Cerebellar nuclear complex (tissue), 1 donor: ENCODE measurements at places on chromosomes 7 and 10.

GRCh38 chr7:30548845-30549244 is 44.2 kb upstream of the GGCT start:
- peak; percentile 81 for DNase-seq

DNA sequence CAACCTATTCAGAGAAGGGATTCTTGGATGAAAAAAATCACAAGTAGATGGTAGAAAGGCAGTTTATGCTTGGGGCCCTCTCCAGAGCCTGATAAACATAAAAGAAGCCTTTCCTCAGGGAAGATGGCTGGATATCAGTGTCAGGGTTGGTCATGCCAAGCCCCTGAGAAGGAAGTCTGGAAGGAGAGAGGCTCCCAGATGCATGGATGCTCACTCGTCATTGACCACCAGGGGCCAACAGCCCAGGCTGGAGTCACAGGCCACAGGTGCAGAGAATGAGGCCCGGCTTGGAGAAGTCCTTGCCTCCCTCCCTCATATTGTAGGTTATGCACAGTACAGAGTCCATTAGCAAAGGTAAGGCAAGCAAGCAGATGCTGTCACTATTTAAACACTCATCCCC is 506.7 kb downstream of the GRID1 start:
- no peak for DNase-seq

DNA sequence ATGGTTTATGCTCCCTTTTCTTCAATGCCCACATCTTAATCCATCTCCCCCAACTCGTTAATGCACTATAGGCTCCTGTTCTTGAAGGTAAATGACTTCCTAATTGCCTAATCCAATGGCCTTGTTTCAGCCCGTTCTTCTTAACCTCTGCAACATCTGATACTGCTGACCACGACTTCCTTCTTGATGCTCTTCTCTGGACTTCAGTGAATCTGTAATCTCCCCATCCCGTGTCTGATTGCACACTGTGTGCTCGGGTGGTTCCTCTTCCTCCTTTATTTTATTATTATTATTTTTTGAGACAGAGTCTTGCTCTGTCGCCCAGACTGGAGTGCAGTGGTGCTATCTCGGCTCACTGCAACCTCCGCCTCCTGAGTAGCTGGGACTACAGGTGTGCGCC is 58.9 kb downstream of the HIPK2 start:
- no peak for DNase-seq

- no peak for DNase-seq
These were observed 144.0 kb downstream of the RPS24 start for GRCh38 chr10:78177491-78178185.

GRCh38 chr7:6545398-6546126 is 5.7 kb downstream of the GRID2IP start:
- no peak for DNase-seq

DNA sequence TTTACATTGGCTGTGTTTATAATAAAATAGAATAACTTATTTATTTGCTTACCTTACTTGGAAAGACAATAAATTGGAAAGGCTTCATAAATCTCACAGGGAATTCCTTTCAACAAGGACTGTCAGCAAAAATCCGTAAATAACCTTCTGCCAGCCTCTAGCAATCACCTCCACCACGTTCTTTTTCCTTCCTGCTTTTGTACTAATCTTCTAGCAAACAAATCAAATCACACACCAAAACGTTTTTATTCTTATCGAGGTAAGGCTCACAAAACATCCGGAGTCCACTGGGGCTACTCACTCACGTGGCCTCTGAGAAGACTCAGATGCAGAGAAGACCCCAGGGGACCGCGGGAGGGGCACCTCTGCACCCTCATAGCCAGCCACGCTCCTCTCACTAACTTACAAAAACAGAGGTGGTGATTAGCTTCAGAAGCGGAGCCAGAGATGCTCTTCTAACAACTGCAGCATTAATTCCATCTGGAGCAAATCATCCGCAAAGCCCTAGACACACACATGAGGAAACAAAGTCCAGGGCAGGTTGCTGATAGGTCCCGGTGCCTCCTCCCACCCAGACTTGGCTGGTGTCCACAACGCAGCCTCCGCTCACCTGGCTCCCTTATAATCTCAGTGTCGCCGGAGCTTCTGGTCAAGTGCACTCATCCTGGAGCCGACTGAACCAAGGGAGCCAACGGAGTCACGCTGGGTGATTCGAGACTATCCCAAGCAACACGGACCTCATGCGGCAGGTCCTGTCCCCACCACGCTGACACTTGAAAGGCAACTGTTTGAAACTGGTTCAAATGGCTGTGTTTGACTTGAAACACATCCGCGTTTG is 22.5 kb downstream of the CTBP2 start:
- DNase-seq = no peak

DNA sequence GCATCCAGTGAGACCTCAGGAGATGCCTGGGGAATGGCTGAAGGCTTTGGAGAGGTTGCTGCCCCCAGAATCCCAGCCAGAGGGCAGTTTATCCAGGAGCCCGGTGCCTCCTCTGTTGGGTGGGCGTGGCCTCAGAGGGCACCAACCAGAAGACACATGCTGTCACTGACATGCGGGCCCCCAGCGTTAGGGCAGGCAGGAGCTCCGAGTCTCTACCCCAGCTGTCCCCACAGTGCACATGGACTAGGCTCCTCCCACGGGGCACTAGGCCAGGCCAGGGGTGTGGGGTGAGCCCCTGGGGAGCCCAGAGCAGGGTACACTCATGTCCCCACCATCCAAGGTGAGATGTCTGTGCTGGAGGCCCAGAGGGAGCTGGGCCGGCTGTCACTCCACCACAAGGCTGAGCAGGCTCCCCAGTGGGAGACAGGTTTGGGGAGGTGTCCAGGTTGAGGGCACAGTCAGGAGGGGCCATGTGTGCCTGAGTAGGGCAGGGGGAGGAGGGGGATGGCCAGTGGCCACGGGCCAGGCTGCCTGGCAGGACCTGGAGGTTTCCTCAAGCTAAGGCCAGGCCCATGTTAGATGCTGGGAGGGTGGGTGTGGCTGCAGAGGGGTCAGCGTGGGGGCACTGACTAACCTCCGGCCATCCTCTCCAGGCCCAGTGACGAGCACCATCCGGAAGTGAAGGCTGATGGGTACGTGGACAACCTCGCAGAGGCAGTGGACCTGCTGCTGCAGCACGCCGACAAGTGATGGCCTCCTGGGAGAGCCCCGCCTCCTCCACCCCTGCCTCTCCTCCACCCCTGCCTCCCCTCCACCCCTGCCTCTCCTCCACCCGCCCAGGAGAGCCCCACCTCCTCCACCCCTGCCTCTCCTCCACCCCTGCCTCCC is 131.3 kb downstream of the FAM53B start:
- DNase-seq = no peak

GRCh38 chr10:59243611-59244195 is 67.3 kb downstream of the PHYHIPL start:
- no peak for DNase-seq

DNA sequence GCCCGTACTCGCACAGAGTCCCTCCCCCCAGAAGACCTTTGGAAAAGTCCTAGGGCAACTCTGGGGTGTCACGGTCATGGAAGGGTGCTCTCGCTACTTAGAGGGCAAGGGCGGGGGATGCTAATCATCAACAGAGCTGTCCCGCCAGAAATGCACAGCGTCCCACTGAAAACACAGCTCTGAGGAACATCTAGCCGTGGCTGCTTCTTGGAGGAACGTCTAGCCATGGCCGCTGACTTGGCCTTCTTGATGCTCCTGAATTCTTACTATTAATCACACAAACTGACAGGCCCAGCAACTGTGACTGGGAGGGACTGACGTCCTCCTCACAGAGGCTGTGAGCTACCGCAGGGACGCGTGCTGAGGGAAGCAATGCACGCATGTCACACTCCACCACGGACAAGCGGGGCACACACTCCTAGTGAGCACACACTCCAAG is 1.7 kb downstream of the TUBGCP2 start:
- DNase-seq = no peak

DNA sequence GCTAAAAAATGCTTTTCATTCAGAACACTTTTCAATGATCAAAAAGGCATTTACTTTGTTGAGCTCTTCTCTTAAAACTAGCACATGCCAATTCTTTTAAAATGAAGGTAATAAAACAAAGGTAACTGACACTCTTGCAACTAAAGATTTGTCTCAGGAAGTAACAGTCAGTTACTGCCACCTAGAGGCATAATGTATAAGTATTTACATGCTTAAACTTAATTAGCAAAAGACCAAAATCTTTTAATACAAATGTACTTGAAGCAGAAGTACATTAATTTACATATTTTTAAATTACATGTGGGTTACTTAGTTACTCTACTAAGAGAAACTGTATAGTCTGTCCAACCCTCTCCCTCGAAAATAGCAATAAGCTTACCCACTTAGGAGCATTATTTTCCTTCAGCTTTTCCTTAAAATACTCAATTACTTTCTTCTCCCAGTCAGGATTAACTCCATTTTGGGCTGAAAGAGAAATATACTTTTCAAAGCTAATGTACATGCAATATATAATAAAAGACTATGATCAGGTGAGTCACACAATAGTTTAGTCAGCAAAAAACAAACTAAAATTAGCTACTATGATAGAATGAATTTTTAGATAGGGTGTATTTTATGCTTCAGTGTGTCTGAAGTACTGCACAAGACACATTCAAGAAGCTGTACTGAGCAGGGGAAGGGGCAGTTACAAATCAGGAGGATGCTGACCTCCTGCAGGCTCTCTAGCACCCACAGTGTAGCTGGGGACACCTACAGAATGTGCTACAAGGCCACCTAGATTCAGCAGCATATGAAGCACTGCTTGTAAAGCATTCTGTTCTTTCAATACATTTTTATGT is 13.0 kb downstream of the MCMBP start:
- DNase-seq = no peak

DNA sequence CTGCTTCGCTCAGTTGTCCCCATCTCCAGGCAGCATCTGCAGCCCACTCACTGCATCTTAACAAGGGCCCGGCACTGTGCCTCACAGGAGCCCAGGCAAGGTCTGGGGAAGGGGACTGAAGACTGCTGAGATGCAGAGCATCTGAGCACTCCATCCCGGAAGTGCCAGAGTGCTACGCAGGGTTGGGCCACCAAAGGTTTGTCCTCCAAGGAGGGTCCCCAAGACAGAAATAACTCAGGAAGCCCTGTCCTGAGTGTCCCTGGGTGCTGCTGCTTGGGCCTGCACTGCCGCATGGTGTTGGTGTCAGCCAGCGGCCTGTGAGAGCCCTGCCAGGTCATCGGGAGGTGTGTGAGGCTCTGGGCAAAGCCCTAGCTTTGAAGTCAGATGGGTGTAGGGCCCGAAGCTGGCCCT is 288.2 kb upstream of the ZMIZ1 start:
- no peak for DNase-seq

- no peak for DNase-seq
These were observed 80.9 kb upstream of the DYNC1I1 start for GRCh38 chr7:95691464-95691863.

DNA sequence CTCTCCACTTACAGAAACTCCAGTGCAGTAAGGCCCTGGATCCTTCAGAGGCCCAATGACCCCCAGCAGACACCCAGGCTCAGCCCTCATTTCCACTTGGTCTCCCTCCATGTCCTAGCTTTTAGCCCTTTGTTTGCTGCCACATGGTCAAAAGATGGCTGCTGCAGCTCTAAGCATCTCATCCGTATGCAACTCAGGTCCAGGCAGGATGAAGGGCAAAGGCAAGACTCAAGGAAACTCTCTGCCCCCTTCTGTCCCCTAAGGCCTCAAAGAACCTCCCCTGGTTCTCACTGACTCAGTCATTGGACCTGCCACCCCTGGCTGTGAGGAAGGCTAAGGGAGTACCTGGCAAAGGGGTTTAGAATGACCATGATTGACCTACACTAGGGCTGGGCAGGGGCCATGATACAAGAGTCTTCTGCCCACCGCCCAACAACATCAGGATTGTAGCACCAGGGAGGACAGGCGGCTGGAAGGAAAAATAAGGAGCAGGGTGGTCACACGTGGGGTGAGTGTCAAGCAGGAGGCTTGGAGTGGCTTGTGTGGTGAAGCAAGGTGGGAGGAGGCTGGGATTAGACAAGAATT is 303.8 kb upstream of the ZMIZ1 start:
- DNase-seq = no peak

DNA sequence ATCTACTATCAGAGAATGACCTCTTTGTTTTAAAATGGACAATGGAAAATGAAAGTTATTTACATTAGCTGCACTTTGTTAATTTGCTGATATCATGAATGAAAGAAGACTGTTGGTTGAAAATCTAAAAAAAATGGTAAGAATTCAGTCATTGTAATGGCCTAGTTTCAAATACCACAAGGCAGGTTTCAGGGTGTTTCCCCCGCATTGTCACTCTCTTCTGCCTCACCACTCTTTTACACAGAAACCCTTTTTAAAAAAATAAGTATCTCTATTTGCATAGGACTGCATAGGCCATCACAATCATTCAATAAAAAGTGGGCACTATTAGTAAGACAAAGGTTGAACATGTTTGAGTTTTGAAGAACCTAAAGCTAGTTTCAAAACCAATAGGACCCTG is 737.1 kb downstream of the INHBA start:
- DNase-seq = no peak

DNA sequence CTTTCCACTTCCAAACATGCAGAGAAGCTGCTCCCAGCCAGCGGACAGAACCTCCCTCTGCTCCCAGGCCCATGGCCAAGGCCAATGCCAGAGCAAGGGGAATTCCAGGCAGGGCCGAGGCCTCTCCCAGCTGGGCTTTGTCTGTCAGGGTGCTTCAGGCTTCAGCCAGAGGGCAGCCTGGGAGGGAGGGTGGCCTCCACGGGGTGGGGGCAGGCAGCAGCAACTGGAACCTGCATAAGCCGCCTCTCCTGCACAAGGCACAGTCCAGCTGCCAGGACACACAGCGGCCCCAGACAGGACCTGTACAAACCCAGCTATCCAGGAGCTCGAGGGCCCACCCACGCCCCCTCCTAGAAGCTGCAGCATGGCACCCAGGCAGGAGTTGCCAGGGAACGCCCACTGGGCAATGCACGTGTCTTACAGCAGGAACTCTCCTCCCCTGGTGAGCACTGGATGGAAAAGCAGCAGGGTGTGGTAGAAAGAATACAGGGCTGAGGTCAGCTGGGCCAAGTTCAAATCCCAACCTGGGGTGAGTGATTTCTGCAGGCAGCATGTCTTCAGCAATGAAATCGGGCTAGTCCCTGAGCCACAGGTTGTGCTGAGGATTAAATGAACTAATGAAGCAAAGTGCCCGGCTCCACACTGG is 7.6 kb downstream of the FAM53B start:
- no peak for DNase-seq

DNA sequence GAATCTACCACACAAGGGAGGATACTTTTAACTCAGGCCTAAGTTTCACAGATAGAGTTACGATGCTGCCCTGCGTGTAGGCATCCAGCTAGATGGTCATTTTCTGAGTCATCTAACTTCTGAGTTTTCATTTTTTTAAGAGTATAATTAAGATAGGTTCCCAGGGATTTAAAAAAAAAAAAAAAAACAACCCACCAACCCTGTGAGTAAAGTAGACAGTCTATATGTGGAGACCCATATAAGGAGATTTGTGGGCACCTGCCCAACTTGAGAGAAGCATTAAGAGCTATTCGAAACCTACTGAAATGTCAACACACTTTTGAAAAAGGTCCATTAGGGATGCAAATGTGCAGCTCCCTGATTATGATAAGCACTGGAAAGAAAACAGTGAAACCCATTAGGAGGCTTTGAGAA is 257.3 kb downstream of the TRIL start:
- no peak for DNase-seq
